Activated naive CD4-positive, alpha-beta T cell treated with anti-CD3 and anti-CD28 coated beads for 36 hours (primary cell): ENCODE measurements at places on chromosomes 5 and 9. TPM values are rescaled to one million over a fixed set of nuclear protein-coding genes. Genes with fewer than 3 reads are reported as not detected.

HINT2 gene
- total RNA-seq: 68.3 TPM

MOB3B gene
- total RNA-seq: 3.0 TPM

CKMT2 gene
- not detected for total RNA-seq

LCN9 gene
- not detected for total RNA-seq

ROPN1L gene
- not detected for total RNA-seq

PCA3 gene
- not detected for total RNA-seq

DNA sequence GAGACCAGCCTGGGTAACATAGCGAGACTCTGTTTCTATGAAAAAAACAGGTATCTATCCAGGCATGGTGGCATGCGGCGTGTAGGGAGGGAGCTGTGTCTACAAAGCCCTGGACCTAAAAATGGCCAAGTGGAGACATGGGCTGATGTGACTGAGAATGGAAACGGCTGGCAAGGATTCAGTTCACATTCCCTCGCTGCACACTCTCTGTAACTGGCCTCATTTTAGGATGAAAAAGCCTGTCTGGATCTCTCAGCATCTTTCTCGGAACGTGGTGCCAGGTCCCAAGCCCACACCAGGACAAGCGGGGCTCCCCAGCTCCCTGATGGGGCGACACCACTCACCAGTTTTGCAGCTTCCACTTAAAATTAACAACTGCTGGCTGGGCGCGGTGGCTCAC lies 13.4 kb downstream of the EXD3 start:
- H3K27ac ChIP-seq: no peak overlapping the region
- H3K27me3 ChIP-seq: no peaks in the 10 kb centered on the region
- no peak for DNase-seq
- peaks cover 6% of the 10 kb centered on the region for H3K4me1 ChIP-seq
- H3K36me3 ChIP-seq: no peaks in the 10 kb centered on the region

GRCh38 chr5:176938472-176938871 lies 39.3 kb upstream of the HK3 start:
- H3K27me3 ChIP-seq: no peaks in the 10 kb centered on the region
- peaks cover 12% of the 10 kb centered on the region for H3K36me3 ChIP-seq
- H3K4me1 ChIP-seq: peaks cover 8% of the 10 kb centered on the region
- H3K4me3 ChIP-seq: no peak overlapping the region
- DNase-seq: no peak

- H3K27me3 ChIP-seq: no peaks in the 10 kb centered on the region
- H3K36me3 ChIP-seq: peaks cover 6% of the 10 kb centered on the region
- peak overlapping the region; percentile 98 for H3K27ac ChIP-seq
- peak; percentile 76 for DNase-seq
- H3K4me1 ChIP-seq: peaks cover 33% of the 10 kb centered on the region
Measured at GRCh38 chr9:34047864-34048726, 592 bp downstream of the UBAP2 start.
